ENCODE measurements at places on chromosomes 11 and 22. TPM values are rescaled to one million over a fixed set of nuclear protein-coding genes. Genes with fewer than 3 reads are reported as not detected.

Gene KCNJ1
- not detected for polyA plus RNA-seq

Gene CYB5R2
- 11.2 TPM for polyA plus RNA-seq

- DNase-seq, result no peak
Measured at GRCh38 chr11:122181893-122182292, 65.9 kb upstream of the BLID start.

- no peak for DNase-seq
Measured at GRCh38 chr11:85165819-85166218, 461.3 kb downstream of the DLG2 start.

GRCh38 chr11:46347637-46348311 lies 511 bp downstream of the DGKZ start:
- no peak for DNase-seq

DNA sequence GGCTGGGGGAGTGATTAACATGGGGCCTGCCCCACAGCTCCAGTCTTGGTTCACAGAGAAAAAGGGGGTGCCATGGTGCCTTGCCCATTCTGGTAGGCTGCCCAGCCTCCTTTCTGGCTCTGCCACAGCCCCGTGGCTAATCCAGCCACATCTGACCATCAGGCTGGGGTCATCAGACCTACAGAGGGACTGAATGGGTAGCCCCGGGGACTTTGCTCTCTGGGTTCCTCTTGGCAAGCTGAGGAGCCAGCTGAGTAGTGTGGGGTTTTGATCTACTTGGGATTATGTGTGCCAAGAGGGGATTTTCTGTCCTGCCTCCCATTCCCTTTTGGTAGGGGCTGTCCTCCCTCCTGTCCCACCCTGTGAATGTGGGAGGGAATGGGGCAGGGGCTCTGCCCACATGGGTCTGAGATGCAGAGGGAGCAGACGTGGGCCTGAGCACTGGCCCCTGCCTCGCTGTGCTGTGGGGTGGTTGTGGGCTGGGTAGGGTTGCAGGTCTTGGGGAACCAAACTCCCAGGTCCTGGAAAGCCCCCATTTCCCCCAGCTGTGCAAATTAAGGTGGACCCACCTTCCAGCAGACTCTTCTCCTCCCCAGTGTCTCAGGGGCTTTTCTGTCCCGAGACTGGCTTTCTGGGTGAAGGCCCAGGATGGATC lies 32.0 kb downstream of the CD82 start:
- no peak for DNase-seq
